ENCODE measurements at places on chromosomes 1 and 21. TPM values are rescaled to one million over a fixed set of nuclear protein-coding genes. Genes with fewer than 3 reads are reported as not detected.

Gene OR6K3
- not detected for polyA plus RNA-seq

Gene MYBPHL
- polyA plus RNA-seq, result not detected

Gene GPR25
- not detected for polyA plus RNA-seq

- DNase-seq, result no peak
Observed at GRCh38 chr21:41369920-41370839, 8.4 kb downstream of the MX2 start.

DNA sequence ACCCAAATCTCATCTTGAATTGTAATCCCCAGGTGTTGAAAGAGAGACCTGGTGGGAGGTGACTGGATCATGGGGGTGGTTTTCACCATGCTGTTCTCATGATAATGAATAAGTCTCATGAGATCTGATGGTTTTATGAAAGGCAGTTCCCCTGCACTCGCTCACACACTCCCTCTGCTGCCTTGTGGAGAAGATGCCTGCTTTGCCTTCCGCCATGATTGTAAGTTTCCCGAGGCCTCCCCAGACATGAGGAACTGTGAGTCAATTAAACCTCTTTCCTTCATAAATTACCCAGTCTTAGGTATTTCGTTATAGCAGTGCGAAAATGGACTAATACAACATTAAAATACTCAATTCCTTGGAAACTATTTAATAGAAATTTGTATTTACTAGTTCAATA, 99.2 kb downstream of the PROX1 start:
- DNase-seq, result peak; percentile 7

DNA sequence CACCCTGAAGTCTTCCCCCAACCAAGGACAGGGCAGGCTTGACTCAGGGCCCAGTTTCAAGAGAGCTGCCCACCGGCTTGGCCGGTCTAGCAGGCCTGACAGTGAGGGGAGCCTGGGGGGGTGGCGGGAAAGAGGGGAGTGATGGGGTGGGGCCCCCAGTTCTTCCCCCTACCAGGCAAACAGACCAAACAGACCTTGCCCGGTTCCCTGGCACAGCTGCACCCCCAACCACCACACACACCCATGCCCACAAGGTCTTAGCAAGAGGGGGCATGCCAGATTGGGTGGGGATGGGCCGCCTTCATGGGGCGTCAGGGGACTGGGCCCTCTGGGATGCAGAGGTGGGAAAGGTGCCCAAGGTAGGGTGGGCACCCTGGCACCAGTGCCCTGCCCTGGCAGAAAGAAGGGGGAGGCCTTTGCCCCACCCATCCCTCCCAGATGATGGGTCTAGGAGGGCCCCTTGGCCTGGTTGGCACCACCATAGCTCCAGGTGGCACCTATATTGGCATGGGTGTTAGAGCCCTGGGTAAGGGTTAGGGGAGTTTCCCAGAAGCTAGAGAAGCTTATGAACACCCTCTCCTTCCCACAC, 8.9 kb downstream of the ZBTB7B start:
- DNase-seq, result no peak

GRCh38 chr1:205493241-205494085, 11.0 kb upstream of the CDK18 start:
- no peak for DNase-seq

- DNase-seq, result no peak
Observed at GRCh38 chr1:179029321-179029759, 3.6 kb downstream of the FAM20B start.

DNA sequence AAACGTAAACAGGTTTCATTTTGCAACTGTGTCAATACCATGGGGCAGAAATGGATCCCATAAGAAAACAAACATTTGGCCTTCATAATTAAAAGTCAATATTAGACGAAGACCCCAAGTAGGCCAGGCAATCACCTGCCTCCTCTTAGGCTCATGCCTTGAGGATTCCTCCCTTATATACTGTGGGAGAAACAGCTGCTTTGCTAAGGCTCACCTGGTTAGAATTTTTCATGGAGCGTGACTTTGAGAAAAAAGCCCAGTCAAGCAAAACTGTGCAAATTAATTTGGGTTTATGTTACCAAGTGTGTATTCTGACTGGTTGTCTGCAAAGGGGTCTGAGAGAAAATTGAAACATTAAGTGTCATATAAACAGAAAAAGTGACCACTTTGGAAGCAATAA, 605.3 kb upstream of the USP24 start:
- DNase-seq, result no peak

DNA sequence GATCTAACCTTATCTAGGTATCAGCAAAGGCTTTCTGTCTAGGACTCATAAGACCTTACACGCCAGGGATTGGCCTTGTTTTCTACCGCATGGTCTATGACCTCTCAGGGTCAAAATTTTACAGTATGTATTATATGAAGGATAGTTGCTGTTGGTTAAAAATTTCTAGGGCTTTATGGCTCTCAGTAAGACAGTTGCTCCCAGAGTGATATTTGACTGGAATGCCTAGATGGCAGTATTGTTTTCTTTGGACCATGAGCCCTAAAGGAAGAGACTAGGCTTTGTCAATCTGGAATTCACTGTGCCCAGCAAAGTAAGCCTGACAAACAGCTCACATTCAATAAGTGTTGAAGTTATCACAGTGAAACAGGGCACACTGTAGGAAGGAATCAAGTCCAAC, 37.6 kb downstream of the C1orf87 start:
- DNase-seq, result no peak

DNA sequence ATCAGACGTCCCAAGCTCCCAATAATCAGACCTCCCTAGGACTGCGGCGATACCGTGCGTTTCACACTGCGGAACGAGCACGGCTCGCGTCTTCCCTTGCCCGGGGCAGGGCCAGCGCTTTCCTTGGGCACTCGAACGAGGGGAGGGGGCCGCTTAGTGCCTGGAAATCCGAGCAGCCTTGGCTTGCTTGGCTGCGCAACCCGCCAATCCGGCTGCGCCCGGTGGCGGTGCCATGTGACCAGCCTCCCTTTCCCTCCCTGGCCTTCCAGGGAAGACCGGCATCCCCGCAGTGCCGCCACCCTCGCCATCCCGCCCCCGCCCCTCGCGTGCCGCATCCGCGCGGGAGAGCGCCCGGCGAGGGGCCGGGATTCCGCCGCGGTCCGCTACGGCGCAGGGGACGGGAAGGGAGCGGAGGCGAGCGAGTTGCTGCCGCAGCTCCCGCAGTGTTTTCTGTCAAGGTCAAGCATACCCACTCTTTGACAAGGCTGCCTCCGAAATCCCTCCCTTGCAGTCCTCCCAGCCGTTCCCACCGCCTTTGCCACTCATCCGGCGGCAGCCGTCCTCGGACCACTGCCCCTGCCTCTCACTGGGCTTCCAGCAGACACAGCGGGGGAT, 8.3 kb upstream of the RNF19B start:
- no peak for DNase-seq

All from A549 (cell line).